NAMALWA (cell line): ENCODE measurements at places on chromosomes 6 and 20.

DNA sequence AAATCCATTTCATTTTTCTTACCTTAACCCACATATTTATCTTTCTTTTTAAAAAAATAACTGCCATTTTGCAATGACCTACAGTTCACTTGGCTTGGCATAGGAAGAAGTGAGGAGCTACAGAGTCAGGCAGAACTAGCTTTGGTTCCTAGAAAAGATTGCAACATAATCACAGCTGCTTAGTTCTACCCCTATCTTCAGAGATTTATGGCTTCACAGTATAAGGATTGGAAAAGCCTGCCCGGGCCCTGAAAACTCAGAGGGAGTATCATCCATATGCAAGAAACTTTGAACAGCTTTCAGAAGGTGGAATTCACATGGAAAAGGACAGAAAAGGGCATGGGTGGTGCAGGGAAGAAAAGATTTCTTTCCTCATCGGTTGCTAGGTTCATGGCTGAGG lies 774.3 kb upstream of the CHD6 start:
- DNase-seq = no peak

DNA sequence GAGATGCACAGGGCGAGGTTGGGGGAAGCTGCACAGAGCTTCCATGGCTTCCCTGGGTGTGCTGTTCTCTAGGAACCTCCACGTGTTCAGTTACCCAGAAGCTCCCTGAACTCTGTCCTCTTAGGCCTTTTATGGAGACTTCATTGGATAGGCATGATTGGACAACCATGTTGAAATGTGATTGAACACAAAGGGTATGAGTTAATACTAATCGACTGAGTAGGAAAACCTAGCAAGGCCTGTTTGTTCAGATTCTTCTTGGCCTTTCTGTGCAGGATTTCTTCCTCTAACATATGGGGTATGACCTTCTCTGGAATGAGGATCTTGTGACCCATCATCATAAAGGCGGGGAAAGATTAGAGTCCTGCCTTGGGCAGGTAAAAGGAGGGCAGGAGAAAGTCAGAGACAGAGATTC lies 70.7 kb upstream of the SMIM29 start:
- no peak for DNase-seq

- no peak for DNase-seq
Observed at GRCh38 chr6:116545651-116546050, at the start of gene TRAPPC3L. TSS of gene TRAPPC3L (minus strand) at chr6:116545684. CDS start at chr6:116545514, 170 bp downstream.

DNA sequence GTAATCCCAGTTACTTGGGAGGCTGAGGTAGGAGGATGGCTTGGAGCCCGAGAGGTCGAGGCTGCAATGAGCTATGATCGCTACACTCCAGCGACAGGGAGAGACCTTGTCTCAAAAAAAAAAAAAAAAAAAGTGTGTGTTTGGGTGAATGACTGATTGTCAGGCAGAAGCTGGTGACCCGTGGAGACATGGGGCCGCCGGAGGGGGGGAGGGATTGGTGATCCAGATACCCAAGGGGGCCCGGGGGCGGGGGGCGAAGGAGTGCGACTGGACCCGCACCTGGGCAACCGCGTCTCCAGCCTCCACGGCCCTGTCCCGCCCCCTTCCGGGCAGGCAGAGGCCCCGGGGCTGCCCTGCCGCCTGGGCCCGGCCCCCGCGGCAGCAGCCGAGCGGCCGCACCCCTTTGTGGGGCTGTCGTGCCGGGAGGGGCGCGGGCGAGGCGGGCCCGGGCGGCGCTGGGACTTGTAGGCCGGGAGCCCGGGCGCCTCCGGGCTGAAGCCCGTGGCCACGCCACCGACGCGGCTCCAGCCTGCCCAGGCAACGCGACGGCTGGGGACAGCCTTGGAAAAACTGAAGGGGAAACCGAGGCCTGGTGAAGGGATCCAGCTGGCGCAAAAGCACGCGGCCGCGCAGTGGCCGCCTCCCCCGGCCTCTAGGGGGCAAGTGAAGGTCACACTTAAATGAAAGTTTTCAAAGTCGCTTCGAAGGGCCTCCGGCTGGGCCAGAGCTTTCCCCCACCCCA lies 2.1 kb upstream of the RBM38 start:
- peak; percentile 79 for DNase-seq

- DNase-seq = peak; percentile 59
Observed at GRCh38 chr6:142474531-142475289, 172.9 kb downstream of the ADGRG6 start.

- no peak for DNase-seq
Observed at GRCh38 chr6:36320475-36320874, 16.2 kb downstream of the BNIP5 start.

DNA sequence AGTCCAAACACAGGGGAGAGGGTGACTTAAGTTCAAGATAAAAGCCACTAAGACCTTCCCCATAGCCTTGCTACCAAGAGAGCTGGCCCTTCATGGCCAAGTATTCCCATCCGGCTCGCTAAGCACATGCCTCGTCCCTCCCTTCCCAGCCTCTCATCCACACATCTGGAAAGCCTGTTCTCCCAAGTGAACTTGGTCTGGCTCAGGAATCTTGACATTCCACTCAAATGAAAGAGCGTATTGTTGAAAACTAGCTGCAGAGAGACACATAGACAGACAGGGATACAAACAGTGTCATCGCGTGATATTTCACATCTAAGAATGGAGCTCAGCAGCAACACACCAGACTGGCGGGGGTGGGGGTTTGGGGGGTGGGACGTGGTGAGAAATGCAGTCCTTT lies 182.8 kb upstream of the FOXQ1 start:
- DNase-seq = no peak

DNA sequence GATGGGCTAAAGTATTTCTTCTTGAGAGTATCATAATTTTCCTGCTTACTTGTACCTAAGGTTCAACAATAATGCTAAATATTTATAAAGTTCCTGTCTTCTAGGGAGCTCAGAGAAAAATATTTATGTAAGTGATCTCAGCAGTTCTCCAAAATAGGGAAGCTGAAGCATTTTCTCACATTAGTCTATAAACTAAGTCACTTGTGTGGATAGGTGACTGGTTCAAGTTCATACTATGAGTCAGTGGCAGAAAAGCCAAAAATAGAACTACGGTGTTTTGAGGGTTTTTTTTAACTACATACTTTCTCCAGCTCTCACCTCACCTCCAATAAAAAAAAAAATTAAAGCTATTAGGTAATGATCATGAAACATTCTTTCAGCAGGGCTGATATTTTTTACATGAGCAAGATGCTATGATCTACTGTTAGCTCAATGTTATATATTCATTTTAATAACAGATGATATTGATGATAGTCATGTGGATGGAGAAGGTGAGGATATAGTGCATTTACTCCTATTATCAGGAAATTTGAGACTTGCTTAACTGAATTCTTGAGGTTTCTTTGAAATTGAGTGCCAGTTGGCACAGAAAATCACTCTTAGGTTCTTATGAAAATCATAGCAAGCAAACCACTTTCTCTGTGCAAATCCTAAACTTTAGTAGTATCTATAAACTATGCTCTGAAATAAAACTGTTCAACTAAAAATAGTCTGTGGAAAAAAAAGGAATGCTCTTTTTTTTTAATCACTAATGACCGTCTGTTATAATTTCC lies 4.1 kb upstream of the MOXD1 start:
- DNase-seq = no peak

- DNase-seq = no peak
Observed at GRCh38 chr20:3757268-3757667, 10.3 kb downstream of the ADISSP start.

GRCh38 chr6:75077701-75078100 lies 128.2 kb downstream of the COL12A1 start:
- no peak for DNase-seq

DNA sequence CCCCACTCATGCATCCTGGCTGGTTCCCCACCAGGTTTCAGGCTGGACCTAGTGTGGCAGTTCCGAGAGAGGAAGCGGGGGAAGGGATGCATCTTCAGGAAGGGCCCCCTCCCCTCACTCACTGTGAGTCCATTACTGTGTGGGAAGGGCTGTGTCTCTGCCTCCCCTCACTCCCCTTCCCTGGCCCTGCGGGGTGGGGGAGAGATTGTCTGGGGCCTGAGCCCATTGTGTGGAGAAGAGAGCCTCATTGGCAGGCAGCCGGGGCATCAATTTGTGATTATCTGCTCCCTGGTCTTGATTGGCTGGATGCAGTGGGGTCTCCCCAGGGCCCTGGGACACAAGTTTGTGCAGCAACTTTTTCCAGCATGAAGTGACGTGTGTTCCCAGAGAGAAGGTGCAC lies 4.1 kb upstream of the MYT1 start:
- DNase-seq = no peak

DNA sequence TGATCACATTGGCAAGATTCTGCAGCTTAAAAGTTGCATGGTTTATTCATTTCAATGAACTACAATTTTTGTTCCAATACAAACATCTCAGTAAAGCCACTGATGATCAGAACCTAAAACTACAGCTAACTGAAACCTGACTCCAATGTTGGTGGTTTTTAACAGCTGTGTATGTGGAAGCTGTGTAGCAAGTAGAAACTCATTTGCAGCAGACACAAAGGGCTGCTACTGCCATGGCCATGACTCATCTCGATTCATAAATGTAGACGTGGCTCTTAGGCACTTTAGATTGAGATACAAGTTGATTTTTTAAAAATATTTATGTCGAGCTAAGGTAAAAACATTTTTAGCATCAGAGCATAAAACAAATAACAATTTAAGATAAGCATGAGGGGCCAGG lies 19.5 kb upstream of the MAP3K4 start:
- DNase-seq = no peak

GRCh38 chr20:17617212-17617867 lies 47.5 kb downstream of the DSTN start:
- DNase-seq = peak; percentile 52

DNA sequence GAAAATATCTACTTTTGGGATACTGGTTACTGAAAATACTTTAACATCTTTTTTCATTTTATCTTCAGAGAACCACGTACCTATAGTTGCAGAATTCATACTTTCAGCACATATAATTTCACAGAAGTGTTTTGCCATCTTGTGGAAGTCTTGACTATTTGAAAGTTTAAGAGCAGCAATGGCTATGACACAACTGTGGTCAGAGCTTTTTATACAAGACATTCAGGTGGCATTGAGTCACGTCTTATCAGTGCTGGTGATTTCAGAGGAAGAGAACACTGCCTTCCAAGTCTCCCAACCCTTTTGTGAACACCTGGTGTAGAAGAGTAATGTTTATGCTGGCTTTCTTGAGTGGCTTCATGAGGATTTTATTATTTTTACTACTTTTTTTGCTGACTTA lies 171.6 kb downstream of the ARID1B start:
- DNase-seq = no peak

DNA sequence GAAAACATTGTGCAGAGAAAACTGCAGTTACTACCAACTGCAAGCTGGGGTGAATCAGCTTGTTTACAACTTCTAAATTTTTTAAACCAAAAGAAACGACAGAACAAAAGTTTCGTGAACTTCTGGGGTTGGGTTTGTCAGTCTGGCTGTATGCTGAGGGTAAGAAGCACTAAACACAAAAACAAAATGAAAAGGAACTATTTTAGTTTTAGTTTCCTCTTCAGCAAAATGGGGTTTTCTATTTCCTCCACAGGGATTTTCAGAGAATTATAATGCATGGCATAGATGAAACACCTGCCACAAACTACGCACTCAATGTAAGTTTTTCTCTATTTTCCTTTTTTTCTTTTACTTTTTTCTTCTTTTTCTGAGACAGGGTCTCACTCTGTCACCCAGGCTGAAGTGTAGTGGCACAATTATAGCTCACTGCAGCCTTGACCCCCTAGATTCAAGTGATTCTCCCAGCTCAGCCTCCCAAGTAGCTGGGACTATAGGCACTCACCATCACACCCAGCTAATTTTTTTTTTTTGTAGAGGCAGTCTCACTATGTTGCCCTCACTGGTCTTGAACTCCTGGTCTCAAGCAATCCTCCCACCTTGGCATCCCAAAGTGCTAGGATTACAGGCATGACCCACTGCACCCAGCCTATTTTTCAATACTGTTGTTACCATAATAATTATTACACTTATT lies 40.6 kb downstream of the CGA start:
- no peak for DNase-seq

DNA sequence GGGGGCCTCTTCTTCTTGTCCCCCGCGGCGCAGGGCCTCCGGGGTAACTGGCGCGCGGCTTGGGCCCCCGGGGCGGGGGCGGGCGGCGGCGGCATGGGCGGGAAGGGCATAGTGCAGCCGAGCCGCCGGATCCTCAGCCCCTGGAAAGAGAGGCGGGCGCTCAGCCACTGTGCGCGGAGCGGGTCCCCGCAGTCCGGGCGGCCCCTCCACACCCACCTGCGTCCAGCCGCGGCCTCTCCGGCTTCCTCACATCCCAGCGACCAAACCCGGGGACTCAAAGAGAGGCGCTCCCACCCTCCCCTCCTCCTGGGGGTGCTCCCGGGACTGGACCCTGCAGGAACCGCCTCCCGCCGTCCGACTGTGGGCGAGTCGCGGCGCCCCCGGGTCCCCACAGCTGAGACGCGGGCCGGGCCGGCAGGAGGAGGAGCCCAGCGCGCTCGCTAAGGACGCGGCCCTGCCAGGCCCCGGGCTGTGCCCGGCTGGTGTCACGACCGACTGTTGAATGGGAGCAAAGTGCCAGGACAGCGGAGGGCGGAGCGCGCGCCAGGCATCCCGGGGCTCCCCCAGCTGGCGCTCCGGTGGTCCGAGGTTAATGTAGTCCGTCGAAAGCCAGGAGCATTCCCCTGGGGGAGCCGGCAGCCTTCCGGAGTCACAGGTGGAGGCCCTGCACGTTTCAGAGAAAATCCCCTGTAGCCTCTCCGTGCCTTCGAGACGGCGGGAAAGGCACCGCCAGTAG lies at the start of gene PRR18:
TSS of gene PRR18 (minus strand) at position 360 of the 736 bp plus-strand sequence. CDS start at position 110, 250 bp downstream.
- DNase-seq = no peak

DNA sequence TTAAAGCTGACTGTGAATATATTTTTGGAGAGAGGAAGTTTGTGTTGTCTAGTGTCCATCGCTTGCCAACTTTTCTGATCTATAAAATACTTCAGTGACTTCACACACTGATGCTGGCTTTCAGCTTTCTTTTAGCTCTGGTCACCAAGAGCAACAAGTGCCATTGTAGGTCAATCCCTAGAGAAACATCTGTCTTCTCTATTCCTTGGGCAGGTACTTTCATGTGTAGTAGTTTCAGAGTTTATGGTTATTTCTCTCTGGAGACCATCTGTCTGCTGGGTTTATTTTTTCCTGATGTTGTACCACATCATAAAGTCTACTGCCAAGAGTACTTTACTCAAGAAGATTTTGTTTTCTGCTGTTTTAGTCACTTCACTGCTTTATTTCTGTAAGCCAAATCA lies 249.9 kb downstream of the KHDC1L start:
- no peak for DNase-seq

- no peak for DNase-seq
Observed at GRCh38 chr20:62889871-62890270, 28.2 kb upstream of the TCFL5 start.

DNA sequence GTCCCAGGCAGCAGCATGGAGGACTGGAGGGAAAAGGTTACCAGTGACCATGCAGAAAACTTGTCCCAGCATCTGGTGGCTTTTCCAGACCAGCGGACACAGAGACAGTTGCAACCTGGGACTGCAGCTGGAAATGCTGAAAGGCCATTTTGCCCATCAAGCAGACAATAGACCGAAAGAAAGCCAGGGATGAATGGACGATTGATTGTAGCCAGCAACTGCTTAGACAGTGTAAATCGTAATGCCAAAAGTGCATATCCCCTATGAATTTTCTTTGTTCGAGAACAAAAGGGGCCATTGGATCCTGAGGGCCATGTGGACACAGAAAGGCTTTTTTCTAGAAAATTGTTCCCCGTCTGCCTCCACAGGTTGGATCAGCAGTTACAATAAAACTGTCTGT lies 115.7 kb downstream of the MBOAT1 start:
- DNase-seq = no peak
